Right hindlimb (tissue), 1 donor: ENCODE measurements at places on chromosomes 6 and 20.

GRCh38 chr6:6971369-6971768 is 136.4 kb upstream of the RREB1 start:
- DNase-seq, result no peak

- DNase-seq, result no peak
Measured at GRCh38 chr6:15511248-15512125, 151.3 kb downstream of the DTNBP1 start.

GRCh38 chr6:10719296-10719963 is 3.4 kb upstream of the TMEM14C start:
- no peak for DNase-seq

GRCh38 chr6:29651413-29652197 is 5.3 kb upstream of the MOG start:
- no peak for DNase-seq

- no peak for DNase-seq
Measured at GRCh38 chr6:133756078-133756695, 132.7 kb upstream of the TCF21 start.

- no peak for DNase-seq
Measured at GRCh38 chr6:134590449-134590848, 272.5 kb upstream of the SGK1 start.

- DNase-seq, result no peak
Measured at GRCh38 chr6:11943060-11943459, 69.1 kb upstream of the HIVEP1 start.

GRCh38 chr6:159862103-159862502 is 28.7 kb upstream of the MAS1 start:
- DNase-seq, result no peak

GRCh38 chr20:25061103-25061799 is 3.3 kb upstream of the ACSS1 start:
- peak; percentile 5 for DNase-seq
